Germinal center (tissue), 1 donor: ENCODE measurements at places on chromosomes 5 and 9.
A peak's percentile ranks its signal among the peaks of the same experiment; 100 is the strongest.

- peak; percentile 26 for DNase-seq
These were observed 39.6 kb downstream of the WNK2 start for GRCh38 chr9:93223260-93224180.

DNA sequence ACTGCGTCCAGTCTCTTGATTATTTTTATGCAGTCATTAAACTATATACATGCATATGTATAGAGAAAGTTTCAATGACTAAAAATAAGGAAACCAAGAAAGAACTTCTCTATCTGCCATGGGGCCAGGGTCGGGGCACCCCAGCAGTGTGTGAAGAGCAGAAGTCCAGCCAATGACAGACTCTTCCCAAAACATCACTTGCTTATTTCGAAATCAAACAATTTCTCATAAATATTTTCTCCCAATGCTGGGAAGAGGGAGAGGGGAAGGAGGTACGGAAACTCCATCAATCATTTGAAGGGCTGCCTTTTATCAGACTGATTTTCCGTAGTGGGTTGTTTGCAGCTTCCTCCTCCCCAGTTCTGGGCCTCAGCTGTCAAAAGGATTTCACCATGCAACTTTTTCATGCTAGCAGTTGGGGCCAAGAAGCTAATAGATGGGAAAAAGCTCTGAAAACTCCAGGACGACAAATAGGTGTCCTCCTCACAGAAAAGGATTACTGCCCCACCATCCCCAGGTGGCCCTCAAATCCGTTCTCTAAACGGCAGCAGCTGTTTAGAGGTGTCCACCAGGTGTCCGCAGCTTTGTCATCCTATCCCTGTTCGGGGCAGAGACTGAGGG is 617 bp upstream of the FPGS start:
- DNase-seq = no peak

- DNase-seq = no peak
These were observed 660.8 kb downstream of the TLE1 start for GRCh38 chr9:81028504-81028903.

- no peak for DNase-seq
These were observed 59.5 kb downstream of the CDC42SE2 start for GRCh38 chr5:131323378-131323777.

GRCh38 chr5:103305809-103306208 is 47.2 kb downstream of the MACIR start:
- DNase-seq = no peak

- peak; percentile 30 for DNase-seq
These were observed at the start of gene ARAP3 for GRCh38 chr5:141681695-141682641. Gene ARAP3 (minus strand): TSS chr5:141682230. CDS start chr5:141680486, 1,744 bp downstream.

DNA sequence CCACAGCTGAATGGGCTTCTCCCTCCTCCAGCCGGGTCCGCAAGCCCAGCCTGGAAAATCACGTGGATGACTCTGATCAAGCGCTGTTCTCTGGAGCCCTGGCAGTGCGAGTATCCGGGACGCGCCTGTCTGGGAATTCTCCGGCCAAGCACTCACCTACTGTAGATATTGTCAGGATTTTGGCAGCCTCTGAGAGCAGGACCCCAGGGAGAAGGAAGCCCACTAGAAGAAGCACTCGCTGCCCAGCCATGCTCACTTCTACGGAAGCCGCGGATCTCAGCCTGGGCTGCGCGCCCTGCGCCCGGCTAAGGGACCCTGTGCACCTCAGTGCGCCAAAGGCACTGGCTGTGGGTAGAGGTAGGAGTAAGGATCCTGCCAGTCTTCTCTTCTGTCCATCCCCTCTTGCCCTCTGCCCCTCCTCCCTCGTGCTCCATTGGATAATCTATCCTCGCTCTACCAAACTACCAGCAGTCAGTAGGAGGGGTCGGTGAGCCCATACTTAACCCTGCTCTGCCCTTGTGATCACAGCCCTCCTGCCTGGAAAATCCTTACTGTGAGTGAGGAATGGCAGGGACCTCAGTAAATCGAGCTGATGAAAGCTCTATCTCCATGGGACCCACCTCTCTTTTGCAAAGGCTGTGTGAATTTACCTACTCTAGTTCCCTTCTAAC is at the start of gene UGT3A2:
UGT3A2 (minus strand) TSS at position 343 of the 671 bp plus-strand sequence; CDS start at position 250, 93 bp downstream.
- DNase-seq = no peak

- no peak for DNase-seq
These were observed 334.7 kb downstream of the NR2F1-AS1 start for GRCh38 chr5:93246090-93246855.

GRCh38 chr5:79890119-79890929 is 100.7 kb downstream of the MTX3 start:
- DNase-seq = no peak

DNA sequence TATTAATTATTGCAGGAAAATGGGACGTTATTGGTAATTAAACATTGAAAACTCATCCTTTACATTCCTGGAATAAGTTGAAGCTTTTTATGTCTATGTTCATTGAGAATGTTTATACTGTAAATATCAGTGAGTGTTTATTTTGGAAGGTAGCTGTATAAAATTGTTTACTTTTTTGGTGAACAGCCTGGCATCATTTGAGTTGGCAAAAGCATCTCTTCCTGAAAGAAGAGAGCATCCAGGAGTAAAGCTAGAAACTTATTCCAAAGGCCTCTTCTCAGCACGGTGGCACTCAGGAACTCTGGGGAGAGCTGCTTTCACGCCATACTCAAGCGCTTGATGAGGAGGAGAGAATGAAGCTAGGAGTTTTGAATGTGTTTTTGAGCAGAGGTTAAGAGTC is 79.9 kb downstream of the GAPVD1 start:
- DNase-seq = no peak

- no peak for DNase-seq
These were observed 266.5 kb downstream of the MSX2 start for GRCh38 chr5:174990909-174991308.

GRCh38 chr5:97494465-97494864 is 311.4 kb upstream of the RIOK2 start:
- no peak for DNase-seq

DNA sequence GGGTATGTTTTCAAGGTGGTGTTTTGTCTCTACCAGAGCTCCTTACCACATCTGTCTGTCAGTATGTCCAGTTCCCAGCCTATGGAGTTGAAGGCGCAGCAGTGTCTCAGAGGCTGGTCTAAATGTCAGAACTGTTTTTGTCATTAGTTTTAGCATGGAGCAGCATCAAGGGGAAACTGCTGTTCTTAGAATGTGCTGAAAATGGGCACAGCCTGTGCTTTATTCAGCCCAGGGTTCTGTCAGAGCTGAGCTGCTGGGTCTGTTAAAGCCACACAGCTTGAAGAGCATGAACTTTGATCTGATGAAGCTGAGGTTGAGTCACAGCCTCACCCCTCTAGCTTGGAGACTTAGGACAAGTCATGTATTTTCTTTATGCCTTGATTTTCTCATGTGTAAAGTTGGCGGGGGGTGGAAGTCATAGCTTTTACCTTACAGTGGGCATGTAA is 71.9 kb downstream of the RALGPS1 start:
- DNase-seq = no peak

- no peak for DNase-seq
These were observed 306.7 kb upstream of the BRINP1 start for GRCh38 chr9:119675951-119676350.

DNA sequence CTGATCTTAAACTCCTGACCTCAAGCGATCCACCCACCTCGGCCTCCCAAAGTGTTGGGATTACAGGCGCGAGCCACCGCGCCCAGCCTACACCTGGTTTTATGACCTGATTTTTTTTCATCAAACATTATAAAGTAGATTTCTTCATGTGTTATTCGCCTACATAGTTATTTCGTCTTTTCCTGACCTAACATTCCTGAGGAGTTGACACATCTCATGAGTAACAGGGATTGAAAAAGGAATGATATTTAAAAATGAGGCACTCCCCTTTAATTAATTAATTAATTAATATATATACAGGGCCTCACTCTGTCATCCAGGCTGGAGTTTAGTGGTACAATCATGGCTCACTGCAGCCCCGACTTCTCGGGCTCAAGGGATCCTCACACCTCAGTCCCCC is 20.2 kb upstream of the MTMR12 start:
- DNase-seq = no peak

DNA sequence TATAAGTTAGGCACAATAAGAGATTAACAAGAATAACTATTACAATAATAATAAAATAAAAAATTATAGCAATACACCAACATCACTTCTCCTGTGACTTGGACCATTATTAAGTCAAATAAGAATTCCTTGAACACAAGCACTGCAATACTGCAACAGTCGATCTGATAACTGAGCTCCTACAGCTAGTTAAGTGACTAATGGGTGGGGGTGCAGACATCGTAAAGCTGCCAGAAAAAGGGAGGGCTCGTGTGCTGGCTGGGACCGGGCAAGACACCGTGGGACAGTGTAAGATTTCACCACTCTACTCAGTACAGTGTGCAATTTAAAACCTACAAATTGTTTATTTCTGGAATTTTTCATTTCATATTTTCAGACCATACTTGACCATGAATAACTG is 78.8 kb downstream of the SNX24 start:
- no peak for DNase-seq

GRCh38 chr9:136143215-136144001 is 24.7 kb upstream of the TMEM250 start:
- DNase-seq = no peak

DNA sequence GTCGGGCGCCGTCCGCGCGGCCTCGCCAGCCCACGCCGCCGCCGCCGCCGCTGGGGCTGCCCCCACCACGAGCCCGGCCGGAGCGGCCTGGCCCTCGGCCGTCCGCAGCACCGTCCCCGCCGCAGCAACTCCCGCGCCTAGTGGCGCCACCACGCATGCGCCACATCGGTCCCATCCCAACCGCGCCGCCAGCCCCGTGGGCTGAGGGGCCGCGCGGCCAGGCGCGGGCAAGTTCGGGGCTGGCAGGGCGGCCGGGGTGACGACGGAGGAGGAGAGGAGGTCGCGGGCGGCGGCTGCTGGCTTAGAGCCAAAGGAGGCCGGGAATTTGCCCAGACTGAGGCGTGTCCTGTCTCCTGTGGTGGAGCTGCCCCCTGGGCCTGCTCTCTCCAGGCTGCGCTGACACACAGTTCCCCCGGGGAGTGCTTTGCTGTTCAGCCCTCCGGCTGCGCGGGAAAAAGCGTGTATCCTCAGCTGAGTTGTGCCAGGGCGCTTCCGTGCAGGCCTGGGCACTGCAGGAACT is at the start of gene TUSC1:
TUSC1 (minus strand) TSS at position 298 of the 520 bp plus-strand sequence; CDS start at position 166, 132 bp downstream.
- peak; percentile 37 for DNase-seq

- no peak for DNase-seq
These were observed 123.5 kb upstream of the TARS1 start for GRCh38 chr5:33317271-33317670.
